AG09309 (cell line): ENCODE measurements at places on chromosomes 1 and 21.

DNA sequence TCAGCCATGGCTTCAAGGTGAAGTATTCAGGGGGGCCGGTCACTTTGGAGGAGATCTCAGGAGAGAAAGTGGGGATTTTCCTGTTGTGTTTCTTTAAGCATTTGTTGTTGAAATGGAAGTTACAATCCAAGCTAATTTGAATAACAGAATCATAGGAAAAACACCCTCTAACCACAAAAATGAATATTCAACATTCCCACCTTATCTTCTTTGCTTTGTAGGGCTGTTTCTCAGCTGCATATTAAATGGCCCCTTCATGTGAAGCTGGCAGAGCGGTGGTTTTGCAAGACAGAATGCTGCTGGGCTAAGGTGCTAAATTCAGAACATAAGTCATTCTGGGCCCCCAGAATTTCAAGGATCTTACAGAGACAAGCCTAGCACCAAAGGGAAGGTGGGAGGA lies 279.0 kb downstream of the RRAGC start:
- no peak for DNase-seq

DNA sequence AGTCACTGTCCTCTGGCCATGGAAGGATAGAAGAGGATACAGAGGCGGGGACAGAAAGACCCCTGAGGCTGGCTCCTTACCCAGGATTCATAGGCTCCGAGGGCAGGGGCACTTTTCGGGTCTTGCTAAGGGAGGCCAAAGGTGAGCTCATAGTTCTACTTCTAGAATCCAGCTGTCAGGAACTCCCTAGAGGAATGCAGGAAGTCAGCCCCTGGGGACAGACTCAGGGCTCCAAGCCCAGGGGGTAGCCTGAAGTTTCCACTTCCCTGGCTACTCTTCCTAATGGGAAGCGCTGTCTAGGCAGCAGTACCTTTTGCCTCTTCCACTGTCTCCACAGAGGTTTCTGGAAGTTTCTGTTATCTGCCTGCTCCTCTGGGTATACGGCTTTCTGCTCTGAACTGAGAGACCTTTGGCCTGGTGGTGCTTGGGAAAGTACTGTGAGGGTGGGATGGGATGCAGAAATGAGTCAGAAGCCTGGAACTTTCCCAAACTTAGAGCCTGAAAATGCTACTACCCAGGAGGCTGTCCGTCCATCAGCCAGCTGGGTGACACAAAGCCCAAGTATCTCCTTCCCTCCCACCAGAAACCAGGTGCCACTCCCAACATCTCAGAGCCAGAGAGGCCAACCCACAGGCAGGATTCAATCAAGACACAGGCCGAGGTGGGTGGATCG lies 3.6 kb downstream of the UBXN11 start:
- no peak for DNase-seq

GRCh38 chr1:54474310-54475251 lies 68.4 kb upstream of the SSBP3 start:
- DNase-seq = no peak

DNA sequence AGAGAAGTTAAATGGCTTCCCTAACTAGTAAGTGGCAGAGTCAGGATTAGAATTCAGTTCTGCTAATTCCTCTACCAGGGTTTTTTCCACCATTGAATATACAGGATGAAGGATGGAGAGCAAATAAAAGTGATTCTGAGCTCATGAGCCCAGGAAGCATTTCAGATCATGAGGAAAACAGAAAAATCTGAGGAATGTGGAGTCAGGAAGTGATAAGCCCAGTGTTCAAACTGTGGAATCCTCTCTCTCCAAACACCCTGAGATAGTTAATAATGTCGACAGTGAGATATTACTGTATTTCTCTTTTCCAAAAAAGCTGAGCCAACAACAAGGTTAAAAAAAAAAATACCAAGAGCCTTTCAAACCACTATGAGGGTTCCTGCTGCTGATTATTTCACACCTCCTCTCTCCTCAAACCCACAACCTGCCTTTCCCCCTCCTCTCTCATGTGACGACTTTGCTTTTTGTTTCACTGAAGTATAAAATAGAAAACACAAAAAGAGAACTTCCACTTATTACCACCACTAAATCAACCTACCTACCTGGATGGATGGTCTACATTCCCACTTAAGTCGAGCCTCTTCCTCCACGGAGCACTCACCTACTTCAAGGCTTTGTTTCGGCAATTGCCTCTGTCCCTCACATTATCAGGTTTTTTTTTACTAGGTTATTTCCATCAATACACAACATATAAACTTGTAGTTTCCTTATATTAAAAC lies 8.9 kb downstream of the SLAMF1 start:
- no peak for DNase-seq

DNA sequence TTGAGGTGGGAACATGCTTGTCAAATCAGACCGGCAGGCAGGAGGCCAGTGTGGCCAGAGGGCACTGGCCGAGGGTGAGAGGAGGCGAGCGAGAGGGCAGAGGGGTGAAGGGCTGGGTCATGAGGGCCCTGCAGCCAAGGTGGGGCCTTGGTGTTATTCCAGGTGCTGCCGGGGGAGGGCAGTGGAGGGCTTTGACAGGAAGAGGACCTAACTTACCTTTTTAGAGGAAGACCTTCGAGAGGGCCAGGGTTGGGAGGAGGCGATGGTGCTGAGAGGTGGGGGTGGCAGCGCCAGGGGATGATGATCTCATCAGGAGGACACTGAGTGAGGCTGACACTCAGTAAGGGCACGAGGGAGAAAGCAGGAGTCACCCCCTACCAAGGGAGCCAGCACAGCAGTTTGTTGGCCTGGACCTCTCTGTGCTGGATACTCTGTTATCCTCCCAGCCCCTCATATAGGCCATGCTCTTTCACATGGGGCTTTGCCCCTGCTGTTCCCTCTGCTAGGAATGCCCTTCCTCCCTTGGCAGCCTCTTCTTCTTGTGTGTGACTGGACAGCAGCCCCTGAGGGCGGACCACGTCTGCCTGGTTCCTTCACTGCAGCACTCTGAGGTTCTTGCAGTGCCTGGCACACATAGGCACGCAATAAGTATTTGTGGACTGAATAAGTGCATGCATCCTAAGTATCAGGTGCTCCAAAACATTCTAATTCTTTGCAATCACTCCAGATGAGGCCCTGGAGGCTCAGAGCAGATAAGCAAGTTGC lies 7.5 kb upstream of the TTC22 start:
- DNase-seq = no peak

DNA sequence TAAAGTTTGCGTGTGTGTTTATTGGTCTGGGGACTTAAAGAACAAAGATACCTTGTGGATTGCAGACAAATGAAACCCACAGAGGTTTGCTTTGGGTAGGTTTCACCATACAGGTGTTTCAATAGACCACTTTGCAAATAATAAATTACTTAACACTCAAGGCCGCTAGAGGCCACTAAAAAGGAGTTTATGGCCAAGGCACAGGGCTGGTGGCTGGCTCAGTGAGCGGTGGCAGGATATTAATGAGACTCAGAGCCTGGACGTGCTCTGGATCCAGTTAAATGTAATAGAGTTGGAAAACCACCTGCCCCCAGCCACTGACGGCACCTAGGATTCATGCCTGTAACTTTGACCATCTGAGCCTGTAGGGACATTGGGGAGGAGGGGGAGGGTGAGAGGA lies 44.5 kb downstream of the LRRC38 start:
- DNase-seq = no peak

GRCh38 chr1:156493154-156493631 lies 7.4 kb downstream of the MEF2D start:
- DNase-seq = no peak

DNA sequence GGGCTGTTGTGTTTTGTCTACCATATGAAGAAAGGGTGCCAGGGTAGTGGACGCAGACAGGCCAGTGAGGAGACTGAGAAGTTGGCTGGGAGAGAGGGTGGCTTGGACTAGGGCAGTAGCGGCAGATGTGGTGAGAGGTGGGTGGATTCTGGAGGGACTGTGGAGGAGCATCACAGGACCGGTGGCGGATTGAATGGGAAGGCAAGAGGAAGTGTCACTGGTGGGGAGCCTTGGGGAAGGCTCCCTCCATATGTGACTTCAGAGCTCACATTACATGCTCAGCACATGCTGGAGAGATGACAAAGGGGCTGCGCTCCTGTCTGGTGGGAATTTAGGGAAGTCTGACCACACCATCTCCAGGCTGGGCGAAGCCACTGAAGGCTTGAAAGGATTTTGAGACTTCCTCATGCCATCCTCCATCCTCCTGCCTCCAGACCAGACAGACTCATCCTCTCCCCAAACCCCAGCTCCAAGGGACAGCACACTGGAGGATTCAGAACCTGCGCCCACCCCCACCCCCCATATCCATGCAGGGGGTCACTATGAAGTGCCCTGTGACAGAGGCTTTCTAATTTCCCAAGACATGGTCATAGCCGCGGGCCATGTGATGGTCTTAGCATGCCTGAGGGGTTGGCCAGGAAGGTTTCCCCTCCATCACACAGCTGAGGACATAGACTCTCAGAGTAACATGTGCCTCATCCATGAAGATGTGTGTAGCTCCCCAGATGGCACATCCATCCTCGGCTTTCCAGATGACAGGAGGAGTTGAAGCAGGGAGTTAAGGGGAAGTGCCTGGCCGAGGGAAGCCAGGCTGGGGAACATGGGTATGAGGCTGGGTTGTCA lies 138.8 kb upstream of the WNT4 start:
- no peak for DNase-seq

DNA sequence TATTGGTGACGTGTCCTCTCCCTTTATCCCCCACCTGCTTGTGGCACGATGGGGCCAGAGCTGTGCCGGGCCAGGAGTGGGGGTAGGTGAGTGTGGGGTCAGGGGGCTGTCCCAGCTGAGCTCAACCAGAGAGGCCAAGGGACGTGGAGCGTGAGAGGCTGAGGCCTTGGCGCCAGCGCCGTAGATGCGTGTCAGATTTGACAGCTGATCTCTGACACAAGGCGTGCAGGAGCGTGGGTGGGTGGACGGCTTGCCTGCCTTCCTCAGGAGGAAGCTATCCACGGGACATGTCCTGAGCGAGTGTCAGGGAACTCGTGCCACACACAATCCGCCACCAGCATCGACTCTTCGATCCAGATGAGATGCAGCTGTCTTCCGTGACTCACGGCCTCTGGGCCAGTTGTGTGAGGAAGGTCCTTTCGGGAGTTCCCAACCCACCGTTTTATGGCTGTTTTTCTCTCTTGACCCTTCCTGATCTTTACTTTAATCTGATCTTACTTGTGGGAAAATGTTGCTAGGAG lies 56.7 kb downstream of the SPSB1 start:
- no peak for DNase-seq

GRCh38 chr1:15305468-15305770 lies 58.4 kb downstream of the FHAD1 start:
- peak; percentile 68 for DNase-seq

DNA sequence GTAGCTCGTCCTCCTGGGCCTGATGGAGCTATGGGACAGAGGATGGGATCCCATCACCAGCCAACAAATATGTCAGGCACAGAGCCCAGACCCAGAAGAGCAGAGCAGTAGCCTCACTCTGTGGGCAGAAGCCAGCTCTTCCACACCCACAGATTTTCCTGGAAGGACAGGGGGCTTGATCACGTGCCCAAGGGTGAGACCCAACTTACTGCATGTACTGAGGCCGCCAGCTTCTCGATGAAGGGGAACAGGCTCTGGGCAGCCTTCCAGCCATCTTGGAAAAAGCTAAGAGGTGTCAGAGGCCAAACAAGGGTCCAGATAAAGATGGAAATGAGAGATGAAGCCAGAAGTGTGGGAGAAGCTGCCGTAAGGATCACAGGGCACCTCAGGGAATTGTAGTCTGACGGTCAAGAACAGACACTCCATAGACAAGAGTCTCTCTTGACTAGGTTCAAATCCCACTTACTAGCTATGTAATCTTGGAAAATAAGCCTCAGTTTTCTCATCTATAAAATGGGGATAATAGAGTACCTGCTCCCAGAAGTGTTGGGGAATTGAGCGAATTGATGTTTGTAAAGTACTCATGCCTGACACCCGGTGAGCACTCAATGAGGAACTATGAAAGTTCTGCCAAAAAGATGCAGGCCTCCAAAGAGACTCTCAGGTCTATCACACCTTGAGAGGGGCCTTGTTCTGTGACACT lies 17.0 kb upstream of the TCEA3 start:
- no peak for DNase-seq

GRCh38 chr1:58031416-58031815 lies 515.1 kb downstream of the OMA1 start:
- DNase-seq = no peak

GRCh38 chr1:54299037-54299436 lies 99.1 kb downstream of the MRPL37 start:
- DNase-seq = no peak

- no peak for DNase-seq
These were observed 27.2 kb downstream of the PCBP3 start for GRCh38 chr21:45670731-45671130.

DNA sequence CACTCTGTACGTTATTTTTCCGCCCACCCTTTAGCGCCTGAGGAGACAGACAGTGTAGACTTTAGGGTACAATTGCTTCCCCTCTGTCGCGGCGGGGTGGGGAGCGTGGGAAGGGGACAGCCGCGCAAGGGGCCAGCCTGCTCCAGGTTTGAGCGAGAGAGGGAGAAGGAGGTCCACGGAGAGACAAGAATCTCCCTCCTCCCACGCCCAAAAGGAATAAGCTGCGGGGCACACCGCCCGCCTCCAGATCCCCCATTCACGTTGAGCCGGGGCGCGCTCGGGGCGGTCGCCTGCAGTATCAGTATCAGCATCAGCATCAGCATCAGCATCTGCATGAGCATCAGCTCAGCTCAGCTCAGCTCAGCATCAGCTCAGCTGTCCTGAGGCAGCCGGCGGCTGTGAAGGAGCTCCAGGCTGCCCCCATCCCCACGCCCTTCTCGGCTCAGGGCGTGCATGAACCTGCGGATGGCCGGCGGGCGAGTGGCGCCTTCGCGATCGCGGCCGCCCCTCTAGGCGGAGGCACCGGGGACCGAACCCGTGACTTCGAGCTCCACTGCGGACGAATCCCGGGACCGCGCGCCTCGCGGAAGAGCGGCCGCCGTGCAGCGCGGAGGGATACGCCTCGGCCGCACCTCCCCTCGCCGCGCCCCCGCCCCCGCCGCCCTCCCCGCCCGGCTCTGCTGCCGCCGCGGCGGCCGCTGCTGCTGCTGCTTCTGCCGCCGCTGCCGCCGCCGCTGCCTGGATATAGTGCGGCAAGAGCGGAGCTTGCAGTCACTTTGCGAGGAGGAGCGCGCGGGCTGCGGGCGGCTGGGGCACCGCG lies at the start of gene NCAM2:
TSS of gene NCAM2 (plus strand) at position 774 of the 820 bp plus-strand sequence.
- no peak for DNase-seq

DNA sequence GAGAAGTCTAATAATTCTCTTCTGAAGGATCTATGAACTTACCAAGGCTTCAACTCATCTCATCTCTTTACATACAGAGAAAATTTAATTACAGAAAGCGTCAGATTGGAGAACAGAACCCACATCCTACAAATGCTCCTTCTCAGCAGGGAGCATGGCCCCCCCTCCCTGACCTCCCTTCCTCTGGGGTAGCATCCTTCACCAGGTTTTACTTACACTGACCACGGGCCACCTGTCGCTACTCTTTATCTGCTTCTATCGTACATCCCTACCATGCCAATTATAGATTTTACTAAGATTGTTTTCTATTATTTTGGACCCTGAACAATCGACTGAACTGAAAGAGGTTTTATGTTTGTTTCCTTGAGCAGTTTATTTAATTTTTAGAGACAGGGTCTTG lies 25.8 kb downstream of the RIPPLY3 start:
- DNase-seq = no peak

GRCh38 chr1:52967666-52968065 lies 40.6 kb downstream of the SCP2 start:
- no peak for DNase-seq
